ENCODE measurements at places on chromosomes 6 and 20.

DNA sequence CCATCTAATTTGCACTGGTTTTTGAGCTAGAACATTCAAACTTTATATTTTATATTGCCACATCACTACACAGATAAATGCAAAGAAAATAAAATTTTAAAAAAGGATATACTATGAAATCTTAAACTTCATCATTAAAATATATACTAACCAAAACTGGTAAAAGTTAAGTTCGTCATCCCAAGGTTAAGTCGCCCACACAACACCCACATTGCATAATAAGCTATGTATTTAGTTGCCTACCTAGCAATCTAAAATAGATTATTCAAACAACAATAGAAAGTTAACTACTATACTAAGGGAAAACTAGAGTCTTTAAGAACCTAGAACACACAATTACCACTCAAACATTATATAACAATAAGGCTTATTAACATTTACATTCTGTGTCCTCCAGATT is 24.5 kb downstream of the PDE10A start:
- DNase-seq, result no peak

DNA sequence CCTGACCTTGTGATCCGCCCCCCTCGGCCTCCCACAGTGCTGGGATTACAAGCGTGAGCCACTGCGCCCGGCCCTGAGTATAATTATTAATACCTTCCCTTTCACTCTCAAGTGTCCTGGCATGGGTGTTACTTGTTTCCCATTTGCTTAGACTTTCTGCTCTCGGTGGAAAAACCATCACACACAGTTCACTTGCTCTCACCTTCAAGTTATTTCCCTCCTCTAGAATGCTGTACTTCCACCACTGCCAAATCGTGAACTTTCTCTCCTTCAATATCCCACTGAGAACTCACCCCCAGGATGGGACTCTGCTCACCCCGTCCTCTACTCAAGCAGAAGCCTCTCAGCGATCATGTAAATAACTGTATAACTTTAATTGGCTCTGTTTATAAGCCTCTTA is 4.6 kb upstream of the HIVEP1 start:
- no peak for DNase-seq

- DNase-seq, result no peak
These were observed 11.8 kb downstream of the GNAS start for GRCh38 chr20:58864346-58864745.

DNA sequence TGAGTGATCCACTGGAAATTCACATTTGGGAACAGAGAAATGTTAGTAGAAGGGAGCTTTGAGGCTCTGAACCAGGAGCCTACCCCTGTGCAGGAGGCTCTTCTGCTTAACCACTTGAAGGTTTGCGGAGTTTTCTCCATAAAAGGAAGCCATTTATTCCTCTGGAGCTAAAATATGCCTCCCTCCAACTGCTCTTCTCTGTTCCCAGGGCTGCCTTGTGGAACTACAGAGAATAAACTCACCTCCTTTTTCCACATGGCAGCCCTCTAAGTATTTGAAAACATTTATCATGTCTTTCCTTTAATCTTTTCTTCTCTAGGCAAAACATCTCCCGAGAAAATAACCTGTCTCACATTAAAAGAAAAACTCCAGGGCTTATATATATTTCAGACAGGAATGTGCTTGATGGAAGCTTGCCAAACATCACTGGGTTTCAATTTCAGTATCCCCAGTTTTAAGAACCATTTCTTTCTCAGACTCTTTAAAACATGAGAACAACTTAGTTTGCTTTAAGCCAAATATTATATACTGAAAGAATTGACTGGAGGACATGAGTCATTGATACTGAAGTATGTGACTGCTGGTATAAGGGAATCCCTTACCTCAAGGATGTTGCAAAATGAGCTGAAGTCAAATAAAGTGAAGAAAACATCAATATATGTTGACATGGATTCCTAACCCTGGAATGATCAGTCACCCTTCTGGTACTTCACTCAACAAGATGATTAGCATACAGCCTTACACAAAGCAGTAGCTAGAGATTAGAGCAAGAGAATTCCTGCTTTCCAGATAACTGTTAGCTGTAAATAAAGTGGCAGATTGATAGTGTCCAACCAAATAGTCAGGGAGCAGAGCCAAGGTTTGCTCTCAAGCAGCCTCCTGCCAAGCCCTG is 74.0 kb downstream of the ZBTB2 start:
- no peak for DNase-seq

DNA sequence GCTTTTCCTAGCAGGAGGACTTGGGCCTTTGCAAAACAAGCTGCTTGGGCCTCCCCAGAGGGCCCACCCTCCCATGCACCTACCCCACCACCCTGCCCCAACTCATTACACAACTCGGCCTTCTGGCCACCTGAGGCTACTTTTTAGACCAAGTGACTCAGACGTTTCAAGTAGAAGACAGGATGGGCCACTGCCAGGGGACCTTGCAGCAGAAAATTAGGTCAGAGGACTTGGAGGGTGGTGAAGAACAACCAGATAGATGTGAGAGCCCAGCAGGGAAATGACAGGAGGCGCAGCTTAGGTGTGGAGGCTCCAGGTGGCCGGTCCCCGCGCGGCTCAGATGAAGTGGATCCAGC is 1.4 kb downstream of the PPP1R3D start:
- no peak for DNase-seq

GRCh38 chr6:26473429-26473757 is 15.6 kb downstream of the BTN2A1 start:
- no peak for DNase-seq

Measured in Kasumi-1 (cell line).